ENCODE measurements at places on chromosomes 4 and X.

DNA sequence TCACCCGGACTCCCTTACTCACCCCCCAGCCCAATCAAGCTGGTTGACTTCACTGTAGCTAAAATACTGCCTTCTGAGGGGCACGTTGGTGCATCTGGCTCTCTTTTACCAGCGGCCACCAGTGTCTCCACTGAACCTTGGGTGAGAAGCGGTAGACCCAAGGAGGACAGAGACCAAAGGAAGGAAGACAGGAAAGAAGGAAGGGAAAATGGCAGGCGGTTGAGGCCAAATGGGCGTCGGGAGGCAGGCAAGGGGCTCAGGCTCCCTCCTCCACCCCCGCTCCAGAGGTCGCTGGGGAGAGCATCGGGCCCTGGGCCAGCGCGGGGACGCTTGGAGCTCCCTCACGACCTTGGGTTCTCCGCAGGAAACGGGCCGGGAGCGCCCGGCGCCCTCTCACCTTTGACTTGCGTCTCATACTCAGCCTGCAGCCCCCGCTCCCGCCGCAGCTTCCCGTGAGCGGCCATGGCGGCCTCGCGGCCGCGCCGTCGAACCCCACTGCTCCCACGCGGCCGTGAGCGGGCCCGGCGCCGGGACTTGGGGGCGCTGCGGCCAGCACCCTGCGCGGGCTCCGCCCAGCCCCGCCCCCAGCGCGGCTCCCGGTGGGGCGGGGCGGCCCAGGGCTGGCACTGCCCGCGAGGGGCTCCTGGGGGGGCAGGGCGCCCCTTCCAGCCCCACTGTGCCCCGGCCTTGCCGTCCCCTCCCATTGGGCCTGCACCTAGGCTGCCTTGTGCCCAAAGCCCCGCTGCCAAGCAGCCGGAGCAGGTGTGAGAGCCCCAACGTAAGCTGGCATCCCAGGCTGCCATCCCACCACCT lies at the start of gene ARHGAP4:
ARHGAP4 (minus strand) TSS at position 526 of the 813 bp plus-strand sequence; CDS start at position 464, 62 bp downstream.
- no peak for DNase-seq

DNA sequence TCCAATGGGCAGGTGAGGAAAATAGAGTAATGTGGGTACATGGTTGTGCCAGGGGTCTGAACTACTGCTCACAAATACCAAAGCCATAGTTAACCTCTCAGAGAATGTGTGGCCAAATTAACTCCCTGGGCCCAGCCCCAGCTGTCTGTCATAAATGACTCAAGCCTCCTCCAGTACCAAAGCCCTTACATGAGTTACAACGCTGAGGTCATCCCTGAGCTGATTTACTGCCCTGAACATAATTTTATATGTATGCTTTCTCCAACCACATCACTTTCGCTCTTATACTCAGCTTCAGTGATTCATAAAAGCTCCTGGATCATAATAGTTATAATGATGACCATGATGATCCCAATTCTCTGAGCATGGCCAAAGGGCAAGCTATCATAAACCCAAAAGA lies 283.9 kb downstream of the NKX6-1 start:
- no peak for DNase-seq

DNA sequence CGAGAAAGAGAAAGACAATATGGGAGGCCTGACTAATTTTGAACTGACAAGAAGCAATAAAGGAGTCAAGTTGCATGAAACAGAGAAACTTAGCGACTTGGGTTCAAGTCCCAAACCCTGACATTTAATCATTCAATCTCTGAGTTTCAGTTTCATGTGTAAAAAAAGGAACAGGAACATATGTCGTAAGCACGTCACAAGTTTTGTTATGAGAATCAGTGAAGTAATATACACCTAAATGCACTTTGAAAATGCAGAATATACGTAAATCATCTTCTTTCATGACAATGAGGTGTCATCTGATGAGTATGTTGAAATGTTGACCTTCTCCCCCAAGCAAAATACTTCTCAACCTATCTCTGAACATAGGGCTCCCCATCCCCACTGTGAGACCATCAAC lies 10.4 kb downstream of the ACOT9 start:
- no peak for DNase-seq

DNA sequence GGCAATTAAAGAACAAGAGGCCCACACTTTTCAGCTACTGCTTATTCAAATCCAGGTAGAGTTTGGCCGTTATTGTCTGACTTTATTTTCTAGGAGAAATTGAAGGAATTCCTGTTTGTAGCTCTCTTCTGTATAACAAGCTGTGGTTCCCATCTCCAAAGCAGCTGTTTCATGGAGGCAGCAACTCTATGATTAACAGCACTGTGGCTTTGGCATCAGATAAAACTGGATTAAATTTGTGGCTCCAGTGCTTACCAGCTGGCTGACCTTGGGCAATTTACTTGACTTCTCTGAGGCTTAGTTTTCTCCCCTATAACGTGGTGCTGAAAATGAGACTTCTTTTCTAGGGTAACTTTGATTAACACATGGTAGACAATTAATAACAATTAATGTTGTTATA lies 28.1 kb downstream of the SLC30A9 start:
- DNase-seq = no peak

DNA sequence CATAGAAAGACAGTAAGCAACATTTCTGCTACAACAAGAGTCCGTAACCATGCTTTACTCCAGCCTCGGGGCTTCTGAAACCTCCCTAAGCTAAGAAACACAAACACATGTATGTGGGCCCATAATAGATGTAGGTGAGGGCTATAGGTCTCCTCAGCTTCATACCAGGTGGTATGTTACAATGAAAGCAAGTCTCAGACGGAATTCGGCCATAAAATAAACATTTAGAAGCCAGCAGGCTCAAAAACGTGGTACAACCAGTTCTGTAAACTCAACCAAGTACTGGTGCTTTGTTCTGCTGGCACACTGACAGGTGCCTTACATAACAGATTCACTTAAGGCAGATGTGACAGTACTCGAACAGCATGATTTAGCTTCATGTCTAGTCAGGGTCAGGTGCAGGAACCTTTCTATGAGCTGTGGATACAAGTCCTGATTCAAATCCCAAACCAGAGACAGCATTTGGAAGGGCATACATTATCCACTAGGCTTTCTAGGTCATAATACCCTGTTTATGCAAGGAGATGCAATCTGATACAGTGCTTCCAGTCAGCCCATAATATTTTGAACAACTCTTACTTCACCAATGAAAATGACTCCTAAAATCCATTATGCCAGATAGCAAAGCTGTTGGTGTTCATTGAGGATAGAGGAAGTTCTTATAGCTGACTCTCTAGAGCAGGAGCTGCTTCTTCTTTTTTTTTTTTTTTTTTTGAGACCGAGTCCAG lies 113.8 kb upstream of the ENPP6 start:
- DNase-seq = no peak

- DNase-seq = no peak
These were observed 170.7 kb downstream of the COL4A6 start for GRCh38 chrX:108267557-108267956.

DNA sequence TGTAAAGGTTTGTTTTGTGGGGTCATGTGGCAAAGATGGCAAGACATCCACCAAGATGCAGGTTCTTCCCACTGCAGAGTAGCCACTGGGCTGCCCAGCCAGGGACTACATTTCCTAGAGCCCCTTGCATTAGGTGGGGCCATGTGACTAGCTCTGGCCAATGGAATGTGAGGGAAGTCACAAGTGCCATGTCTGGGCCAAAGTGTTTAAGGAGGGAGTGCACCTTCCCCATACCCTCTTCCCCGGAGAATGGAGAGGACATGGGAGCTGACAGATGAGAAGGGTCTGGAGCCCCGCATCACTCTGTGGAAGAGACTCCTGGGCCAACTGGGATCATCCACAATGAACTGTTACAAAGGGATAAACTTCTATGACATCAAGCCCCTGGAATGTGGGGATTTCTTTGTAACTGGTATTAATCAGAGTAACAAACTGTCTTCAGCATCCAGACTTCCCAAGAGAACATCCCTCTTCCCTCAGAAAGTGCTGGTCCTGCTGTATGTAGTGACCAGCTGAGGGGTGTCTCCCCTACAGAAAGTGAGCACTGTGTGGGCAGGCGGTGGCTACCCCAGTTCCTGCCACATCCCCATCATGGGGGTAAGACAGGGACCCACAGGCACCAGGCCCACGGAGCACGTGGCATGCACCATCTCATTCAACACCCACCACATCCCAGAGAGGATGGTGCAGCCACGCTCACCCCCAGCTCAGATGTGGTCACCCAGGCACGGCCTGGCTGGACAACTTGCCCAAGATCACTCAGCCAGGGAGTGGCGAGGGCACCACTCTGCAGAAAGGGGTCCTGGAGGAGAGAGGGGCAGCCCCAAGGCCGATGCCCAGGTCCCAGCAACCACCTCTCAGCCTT lies 10.9 kb downstream of the PPP2R2C start:
- no peak for DNase-seq

DNA sequence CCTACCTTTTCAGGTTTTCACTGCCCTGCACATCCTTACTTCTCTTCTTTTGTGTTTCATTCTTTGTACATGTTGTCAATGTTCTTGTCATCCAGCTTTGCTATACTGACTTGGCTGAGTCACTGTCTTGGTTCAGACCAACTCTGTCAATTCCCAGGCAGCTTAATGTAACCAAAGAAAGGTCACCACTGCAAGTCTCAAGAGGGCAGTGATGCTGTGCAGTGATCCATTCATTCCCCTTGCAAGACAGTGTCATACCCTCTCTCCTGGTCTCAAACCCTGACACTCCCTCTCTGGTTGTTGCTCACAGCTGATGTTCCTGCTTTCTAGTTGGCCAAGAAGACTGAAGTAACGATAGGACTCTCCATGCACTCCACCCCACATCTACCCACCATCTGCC lies 17.5 kb downstream of the RAB39B start:
- no peak for DNase-seq

- DNase-seq = no peak
These were observed 39.5 kb downstream of the GPC4 start for GRCh38 chrX:133375615-133376340.

DNA sequence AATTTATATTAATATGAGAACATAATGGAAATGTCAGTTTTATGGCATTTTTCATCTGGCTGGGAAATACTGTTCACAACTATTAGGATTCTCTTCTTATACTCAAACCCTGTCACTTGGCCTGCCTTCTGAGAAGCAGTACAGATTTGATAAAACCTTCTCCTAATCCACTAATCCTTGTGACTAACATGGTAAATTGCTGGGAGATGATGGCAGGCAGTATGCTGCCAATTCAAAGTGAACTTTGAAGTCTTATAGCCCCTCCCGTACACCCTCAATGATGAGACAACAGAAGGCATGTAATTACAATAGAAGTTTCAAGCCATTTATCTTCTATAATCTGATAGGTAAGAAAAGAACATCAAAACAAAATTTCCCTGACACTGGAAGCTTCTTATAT lies 36.9 kb downstream of the PAQR3 start:
- DNase-seq = no peak

- no peak for DNase-seq
These were observed 9.1 kb downstream of the LAMTOR3 start for GRCh38 chr4:99885063-99885664.

- DNase-seq = peak; percentile 50
These were observed at the start of gene BOD1L1 for GRCh38 chr4:13627606-13628311. BOD1L1 (minus strand) TSS chr4:13627725; CDS start chr4:13627587, 138 bp downstream.

DNA sequence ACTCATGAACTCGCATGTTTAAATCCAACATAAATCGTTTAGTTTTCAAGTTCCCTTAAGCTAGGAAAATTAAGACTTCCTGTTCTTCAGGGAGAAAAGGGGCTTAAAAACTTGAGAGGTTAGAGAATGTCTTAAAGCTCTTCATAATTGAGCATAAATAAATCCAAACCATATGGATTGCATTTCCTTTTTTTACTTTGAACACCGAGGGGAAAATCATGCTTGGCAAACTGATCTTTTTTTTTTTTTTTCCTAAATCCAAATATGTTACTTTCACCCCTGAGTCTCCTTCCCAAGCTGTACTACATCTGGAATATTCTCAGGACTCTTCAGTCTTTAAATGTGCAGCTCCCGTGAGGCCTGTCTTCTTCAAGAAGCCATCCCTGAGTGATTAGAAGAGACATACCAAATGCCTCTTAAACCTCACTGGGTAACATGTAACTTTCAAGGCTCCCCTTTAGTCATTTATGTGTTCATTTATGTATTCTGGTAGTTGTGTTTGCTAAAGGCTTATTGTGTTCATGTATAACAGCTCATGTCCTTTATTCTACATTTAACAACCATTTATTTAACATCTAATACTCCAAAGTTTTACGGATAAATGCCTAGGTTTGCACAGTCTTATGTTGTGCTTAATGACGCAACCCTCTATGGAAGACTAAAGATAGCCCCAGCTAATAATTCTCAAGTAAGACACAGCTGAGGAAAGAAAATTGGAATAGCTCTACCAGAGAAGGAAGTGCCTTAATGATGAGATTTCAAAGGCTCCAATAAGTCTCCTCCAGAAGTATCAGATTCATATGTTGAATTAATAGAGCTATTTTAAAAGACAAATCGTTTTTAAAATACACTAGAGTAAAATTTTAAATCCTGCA lies 107.0 kb downstream of the AGTR2 start:
- no peak for DNase-seq

DNA sequence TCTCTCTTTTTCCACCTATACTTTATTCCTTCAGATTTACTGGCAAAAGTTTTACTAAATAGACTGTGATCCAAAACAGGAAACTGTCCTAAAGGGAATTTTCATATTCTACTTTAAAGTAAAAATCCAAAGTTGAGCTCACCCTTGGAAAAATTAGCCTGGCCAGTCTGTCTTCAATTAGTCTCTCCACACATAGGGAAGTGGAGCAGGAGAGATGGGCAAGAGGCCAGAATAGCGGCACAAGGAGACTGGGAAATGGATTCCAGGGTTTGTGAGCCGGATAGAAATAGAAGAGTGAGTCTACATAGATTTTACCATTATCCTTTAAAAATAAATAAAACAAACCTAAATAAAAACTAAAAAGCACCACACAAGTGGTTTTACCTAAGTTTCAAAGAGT lies 16.2 kb upstream of the FRMD7 start:
- DNase-seq = no peak

DNA sequence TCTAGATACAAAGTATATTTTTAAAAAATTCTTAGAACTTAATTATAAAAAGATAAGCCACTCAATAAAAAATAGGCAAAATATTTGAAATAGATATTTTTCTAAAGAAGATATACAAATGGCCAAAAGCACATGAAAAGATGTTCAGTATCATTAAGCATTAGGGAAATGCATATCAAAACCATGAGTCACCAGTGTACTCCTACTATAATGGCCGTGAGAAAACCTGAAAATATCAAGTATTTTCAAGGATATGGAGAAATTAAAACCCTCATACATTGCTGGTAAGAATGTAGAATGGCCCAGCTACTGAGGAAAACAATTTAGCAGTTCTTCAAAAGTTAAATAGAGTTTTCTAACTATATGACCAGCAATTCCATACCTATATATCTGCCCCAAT lies 337.9 kb downstream of the CAMK2D start:
- DNase-seq = no peak

- DNase-seq = no peak
These were observed 39.1 kb upstream of the PRPS1 start for GRCh38 chrX:107589243-107589642.

Data from stimulated activated CD4-positive, alpha-beta T cell treated with anti-CD3 and anti-CD28 coated beads, Interleukin-1b, Interleukin-23, amount 100 ng/mL, for 1 hour (primary cell).